ENCODE measurements at places on chromosomes 13 and 19. TPM values are rescaled to one million over a fixed set of nuclear protein-coding genes. Genes with fewer than 3 reads are reported as not detected.

Gene NMRK2
- total RNA-seq, result 1.4 TPM

Gene CD37
- total RNA-seq, result not detected

Gene ZNF430
- 24.1 TPM for total RNA-seq

Gene RPL13A
- total RNA-seq, result 2,783 TPM

Gene CDX2
- 31.0 TPM for total RNA-seq

Gene NLRP5
- total RNA-seq, result not detected

Gene ZSCAN18
- total RNA-seq, result 111 TPM

Gene PLA2G4C
- 0.93 TPM for total RNA-seq

Gene A1BG
- total RNA-seq, result 4.6 TPM

Gene SLC25A42
- total RNA-seq, result 10.5 TPM

Gene ZGLP1
- 26.8 TPM for total RNA-seq

Gene CPB2
- not detected for total RNA-seq

Gene ZNF229
- 18.3 TPM for total RNA-seq

Gene SHD
- 0.82 TPM for total RNA-seq

Gene ATP4B
- not detected for total RNA-seq

Measured in progenitor cell of endocrine pancreas (in vitro differentiated cells).